ENCODE measurements at places on chromosomes 7 and 10.

GRCh38 chr7:130154501-130155317 is 50.5 kb downstream of the TMEM209 start:
- DNase-seq = no peak

GRCh38 chr7:108581655-108582491 is 12.2 kb downstream of the DNAJB9 start:
- no peak for DNase-seq

GRCh38 chr7:149670288-149670687 is 103.1 kb downstream of the ZNF467 start:
- DNase-seq = no peak

GRCh38 chr7:108014747-108015682 is 12.1 kb upstream of the LAMB1 start:
- DNase-seq = no peak

GRCh38 chr7:50684011-50684712 is 98.5 kb downstream of the GRB10 start:
- DNase-seq = no peak

- no peak for DNase-seq
These were observed 16.2 kb upstream of the BLNK start for GRCh38 chr10:96287392-96288105.

- DNase-seq = no peak
These were observed 371.2 kb upstream of the LRRN3 start for GRCh38 chr7:110719741-110720140.

DNA sequence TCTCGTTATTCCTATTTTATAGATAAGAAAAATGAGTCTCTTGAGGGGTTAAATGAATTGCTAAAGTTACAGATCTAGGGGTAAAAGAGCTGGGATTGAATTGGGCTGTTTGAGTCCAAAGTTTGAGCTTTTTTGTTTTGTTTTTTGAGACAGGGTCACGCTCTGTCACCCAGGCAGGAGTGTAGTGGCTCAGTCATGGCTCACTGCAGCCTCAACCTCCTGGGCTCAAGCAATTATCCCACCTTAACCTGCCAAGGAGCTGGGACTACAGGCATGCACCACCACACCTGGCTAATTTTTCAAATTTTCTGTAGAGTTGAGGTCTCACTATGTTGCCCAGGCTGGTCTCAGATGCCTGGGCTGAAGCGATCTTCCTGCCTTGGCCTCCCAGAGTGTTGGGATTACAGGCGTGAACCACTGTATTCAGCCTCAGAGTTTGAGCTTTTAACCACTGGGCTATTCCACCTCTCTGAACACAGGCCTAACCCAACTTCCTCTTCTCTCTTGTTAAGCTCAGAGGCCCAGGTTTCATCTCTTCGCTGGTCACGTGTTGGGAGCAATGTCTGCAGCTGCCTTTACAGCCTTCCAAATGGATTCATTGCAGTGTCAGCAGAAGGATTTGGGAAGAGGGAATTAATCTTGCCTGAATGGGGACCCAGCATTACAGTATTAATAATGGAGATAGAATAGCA is 8.0 kb downstream of the SUFU start:
- no peak for DNase-seq

GRCh38 chr10:110863361-110863760 is 8.4 kb upstream of the PDCD4 start:
- DNase-seq = no peak

GRCh38 chr7:31816810-31817209 is 129.8 kb downstream of the PPP1R17 start:
- no peak for DNase-seq

DNA sequence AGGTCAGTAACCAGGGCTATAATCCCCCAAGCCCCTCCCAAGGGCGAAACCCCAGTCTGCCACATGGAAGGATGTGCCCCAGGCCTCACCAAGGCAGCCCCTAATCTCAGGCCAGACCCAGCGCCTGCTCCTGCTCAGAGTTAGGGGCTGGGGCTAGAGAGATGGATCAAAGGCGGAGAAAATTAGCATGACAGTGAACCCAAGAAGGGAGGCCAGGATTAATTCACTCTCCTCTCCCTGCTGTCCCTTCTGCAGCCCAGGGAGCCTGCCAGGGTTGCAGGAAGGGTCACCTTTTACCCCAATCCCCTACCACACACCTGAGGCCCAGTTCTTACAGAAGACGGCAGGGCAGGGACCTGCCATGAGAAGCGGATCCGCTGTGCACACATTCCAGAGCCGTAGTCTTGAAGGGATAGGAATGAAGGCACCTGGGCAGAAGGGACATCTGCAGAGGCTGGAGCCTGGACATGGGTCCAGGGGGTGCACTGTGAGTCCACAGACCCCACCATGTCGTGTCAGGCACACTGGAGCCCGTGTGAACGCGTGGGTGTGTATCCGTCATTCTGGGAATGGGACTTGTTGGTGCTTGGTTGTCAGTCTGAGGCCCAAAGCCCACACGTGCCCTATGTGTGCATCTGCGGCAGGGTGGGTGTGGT is 11.9 kb upstream of the ZMIZ1 start:
- DNase-seq = no peak

- no peak for DNase-seq
These were observed 48.0 kb downstream of the CUX1 start for GRCh38 chr7:101865455-101865854.

DNA sequence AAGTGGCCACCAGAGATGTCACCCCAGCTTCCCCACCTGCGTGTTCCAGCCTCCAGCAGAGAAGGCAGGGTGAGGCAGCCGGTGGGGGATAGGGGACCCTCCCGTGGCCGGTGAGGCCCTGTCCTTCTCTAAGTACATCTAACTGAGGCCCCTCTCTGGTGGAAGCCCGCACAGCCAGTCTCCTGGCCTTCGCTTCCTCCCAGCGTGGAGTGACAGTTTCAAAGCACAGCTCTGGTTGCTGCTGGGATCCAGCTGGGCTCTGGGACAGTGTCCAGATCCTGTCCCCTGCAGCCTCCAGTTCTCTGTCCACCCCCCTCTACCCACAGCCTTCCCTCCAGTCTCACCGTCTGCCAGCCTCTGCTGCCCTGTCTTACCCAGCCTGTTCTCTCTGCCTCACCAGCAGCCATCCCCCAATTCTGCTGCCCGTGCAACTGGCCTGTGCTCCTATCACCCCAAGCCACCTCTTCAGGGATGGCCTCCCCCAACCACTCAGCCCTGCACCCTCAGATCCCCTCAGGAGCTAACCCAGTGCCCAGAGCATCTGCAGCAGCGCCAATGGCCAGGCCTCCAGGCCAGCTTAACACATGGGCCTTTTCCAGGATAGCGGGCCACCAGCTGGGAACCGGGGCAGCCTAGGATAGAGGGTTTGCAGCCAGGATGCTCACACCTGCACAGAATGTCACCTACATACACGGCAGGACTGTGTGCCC is 16.3 kb upstream of the SH2B2 start:
- DNase-seq = no peak

GRCh38 chr7:47720141-47720906 is 138.4 kb upstream of the TNS3 start:
- DNase-seq = no peak

DNA sequence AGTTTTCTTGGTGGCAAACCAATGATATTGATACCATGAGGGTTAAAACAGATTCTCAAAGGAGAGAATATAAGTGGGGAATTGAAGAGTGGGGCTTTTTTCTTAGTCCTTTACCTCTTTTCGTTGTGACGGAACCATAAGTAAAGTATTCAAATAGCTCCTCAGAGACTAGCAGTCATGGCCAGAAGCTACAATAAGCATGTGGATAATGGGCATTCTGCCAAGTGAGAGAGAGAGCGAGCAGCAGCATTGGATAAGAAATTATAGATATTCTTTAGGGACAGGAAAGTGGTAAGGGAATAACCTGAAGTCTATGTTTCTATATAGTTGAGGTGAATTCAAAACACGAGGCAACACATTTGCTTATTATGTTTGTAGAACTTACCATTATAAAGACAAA is 235.1 kb downstream of the SEMA3E start:
- DNase-seq = no peak

DNA sequence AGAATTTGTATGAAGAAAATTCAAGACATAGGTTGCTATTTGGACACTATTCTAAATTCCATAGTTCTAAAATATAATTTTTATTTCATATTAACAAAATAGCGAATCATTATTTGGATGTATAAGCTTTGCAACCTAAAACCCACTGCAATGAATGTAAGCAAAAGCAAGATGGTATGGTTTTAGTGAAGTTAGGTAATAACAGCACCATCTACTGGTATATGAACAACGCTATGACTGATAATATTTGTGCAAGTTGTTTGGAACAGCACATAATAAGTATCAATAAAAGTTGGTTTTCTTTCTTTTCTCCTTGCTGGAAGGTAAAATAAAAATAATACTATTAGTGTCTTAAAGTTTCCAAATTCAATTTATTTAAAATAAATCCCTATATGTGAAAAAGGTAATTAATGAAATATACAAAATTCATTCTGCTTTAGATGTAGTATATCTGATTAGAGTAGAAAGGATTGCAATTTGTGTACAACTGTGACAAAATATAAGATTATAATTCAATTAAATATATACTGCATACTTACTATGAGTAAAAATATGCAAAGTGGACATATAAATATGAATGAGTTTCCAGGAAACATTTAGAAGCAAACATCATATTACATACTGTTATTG is 79.0 kb upstream of the LSM8 start:
- no peak for DNase-seq

DNA sequence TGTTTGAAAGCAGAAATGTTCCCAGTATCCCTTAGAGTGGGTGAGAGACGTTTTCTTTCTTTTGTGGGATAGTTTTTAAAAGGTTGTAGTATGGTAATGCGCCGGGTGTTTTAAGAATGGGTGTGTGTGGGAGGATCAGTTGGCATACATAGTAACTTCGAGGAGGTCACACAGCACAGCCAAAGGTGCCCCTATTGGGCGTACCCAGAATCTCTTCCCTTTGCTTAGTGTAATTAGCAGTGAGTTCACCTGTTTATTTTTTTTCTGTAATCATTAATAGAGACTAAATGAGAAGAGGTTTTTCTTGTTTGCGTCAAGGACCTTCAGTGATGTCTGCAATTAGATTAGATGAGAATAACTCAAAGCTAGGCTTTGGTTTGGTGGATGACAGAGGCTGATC is 1.5 kb downstream of the PLEKHA8 start:
- DNase-seq = no peak
